Airway epithelial cell (primary cell): ENCODE measurements at places on chromosomes 2 and 18. TPM values are rescaled to one million over a fixed set of nuclear protein-coding genes. Genes with fewer than 3 reads are reported as not detected.

The ANKRD62 gene
- not detected in 2 replicates for total RNA-seq

The MARCHF4 gene
- 0.42 and 0.85 TPM in 2 replicates for total RNA-seq

The B3GNT7 gene
- total RNA-seq: 0.28 and 0.85 TPM in 2 replicates

The LIMS2 gene
- total RNA-seq: not detected in 2 replicates

The SERPINB10 gene
- 0.23 and 0.28 TPM in 2 replicates for total RNA-seq

The ZNF892 gene
- total RNA-seq: 2.5 and 2.7 TPM in 2 replicates

The IGFBP2 gene
- total RNA-seq: 643 and 678 TPM in 2 replicates

The MEP1B gene
- not detected in 2 replicates for total RNA-seq

The TDRD15 gene
- not detected in 2 replicates for total RNA-seq

The ADNP2 gene
- 13.6 and 20.0 TPM in 2 replicates for total RNA-seq

The CIB4 gene
- not detected in 2 replicates for total RNA-seq

The KIF1A gene
- total RNA-seq: not detected in 2 replicates

The KCNG3 gene
- total RNA-seq: not detected in 2 replicates

The PLEK gene
- total RNA-seq: 0.05 TPM in 1 of 2 replicates, not detected in the other

The EGR4 gene
- not detected in 2 replicates for total RNA-seq

The STPG4 gene
- total RNA-seq: not detected in 2 replicates

The POTEJ gene
- not detected in 2 replicates for total RNA-seq

The SH2D6 gene
- not detected in 2 replicates for total RNA-seq

The LRRTM1 gene
- not detected in 2 replicates for total RNA-seq

The ZNF514 gene
- 4.8 and 5.2 TPM in 2 replicates for total RNA-seq

The DNER gene
- 3.1 and 5.1 TPM in 2 replicates for total RNA-seq

The PTPRN gene
- total RNA-seq: 0.49 TPM in 1 of 2 replicates, not detected in the other

The WDSUB1 gene
- 1.8 and 2.3 TPM in 2 replicates for total RNA-seq

The TBR1 gene
- total RNA-seq: not detected in 2 replicates

The CDH19 gene
- 0.14 TPM in 1 of 2 replicates, not detected in the other for total RNA-seq

The RIT2 gene
- total RNA-seq: not detected in 2 replicates

The ZNF385B gene
- not detected in 2 replicates for total RNA-seq

The PTCD3 gene
- total RNA-seq: 47.6 and 48.2 TPM in 2 replicates

The C1GALT1C1L gene
- 0.21 and 2.2 TPM in 2 replicates for total RNA-seq

The C18orf54 gene
- 5.4 TPM in 2 replicates for total RNA-seq

The LCT gene
- not detected in 2 replicates for total RNA-seq

The PFN4 gene
- total RNA-seq: not detected in 2 replicates

The SLC4A3 gene
- 5.9 and 6.5 TPM in 2 replicates for total RNA-seq

The CRYBA2 gene
- not detected in 2 replicates for total RNA-seq

The ANO7 gene
- 0.79 and 1.1 TPM in 2 replicates for total RNA-seq

The CERKL gene
- not detected in 2 replicates for total RNA-seq

The UGT1A8 gene
- total RNA-seq: 0.37 and 0.56 TPM in 2 replicates

The CREG2 gene
- total RNA-seq: 0.88 and 3.9 TPM in 2 replicates

The FSHR gene
- total RNA-seq: not detected in 2 replicates
